ENCODE measurements at places on chromosomes 11 and 22.

- peak; percentile 54 for DNase-seq
These were observed at the start of gene CLDN5 for GRCh38 chr22:19524170-19525115. CLDN5 (minus strand) TSS chr22:19524410; CDS start chr22:19524255, 155 bp downstream.

- no peak for DNase-seq
These were observed 5.3 kb downstream of the HNRNPUL2 start for GRCh38 chr11:62721994-62722393.

DNA sequence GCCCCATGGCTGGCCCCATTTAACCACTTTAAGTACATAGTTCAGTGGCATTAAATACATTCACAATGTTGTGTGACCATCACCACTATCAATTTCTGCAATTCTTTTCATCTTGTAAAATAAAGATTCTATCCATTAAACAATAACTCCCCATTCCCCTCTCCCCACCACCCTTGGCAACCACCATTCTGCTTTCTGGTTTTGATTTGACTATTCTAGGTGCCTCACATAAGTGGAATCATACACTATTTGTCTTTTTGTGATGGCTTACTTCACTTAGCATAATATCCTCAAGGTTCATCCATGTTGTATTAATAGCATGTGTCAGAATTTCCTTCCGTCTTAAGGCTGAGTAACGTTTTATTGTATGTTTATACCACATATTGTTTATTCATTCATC is 7.0 kb downstream of the MYO7A start:
- no peak for DNase-seq

DNA sequence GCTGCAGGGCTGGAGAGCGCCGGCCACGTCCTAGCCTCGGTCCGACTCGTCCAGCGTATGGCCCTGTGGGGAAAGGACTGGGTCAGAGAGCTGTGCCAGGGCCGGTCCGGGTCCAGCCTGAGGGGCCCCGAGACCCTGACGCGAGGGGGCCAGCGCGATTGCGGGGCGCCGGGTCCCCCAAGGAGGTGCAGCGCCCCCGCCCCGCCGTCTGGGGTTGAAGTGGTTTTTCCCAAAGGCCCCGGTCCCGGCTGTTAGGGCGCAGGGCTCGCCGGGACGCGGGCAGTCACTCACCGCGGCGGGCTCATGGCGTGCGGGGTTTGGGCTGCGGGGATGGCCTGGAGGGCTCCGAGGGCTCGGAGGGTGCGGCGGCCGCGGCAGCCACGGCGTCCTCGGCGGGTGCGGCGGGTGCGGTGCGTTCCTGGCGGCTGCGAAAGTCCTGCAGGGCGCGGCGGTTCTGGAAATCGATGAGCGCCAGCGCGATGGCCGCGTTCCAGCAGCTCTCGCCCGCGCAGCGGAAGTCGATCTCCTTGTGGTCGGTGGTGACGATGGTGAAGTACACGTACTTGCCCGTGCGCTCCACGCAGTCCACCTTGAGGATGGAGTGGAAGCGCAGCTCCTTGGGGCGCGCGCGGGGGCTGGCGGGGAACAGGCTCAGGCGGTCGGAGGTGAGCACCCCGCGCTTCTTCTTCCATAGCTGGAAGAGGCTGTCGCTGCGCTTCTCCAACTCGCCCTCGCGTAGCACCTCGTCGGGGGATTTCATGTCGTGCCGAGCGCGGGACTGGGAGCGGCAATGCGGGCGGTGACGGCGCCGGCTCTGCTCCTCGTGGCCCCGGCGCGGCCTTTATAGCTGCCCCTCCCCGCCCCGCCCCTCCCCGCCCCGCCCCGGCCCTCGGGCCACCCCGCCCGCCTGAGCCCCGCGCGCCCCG is at the start of gene PHLDA2:
Gene PHLDA2, minus strand, starts transcription at position 816 of the 926 bp plus-strand sequence. Its CDS starts 56 bp downstream, at position 760.
- peak; percentile 81 for DNase-seq

- DNase-seq: no peak
These were observed 1.9 kb upstream of the EMID1 start for GRCh38 chr22:29203488-29204454.

DNA sequence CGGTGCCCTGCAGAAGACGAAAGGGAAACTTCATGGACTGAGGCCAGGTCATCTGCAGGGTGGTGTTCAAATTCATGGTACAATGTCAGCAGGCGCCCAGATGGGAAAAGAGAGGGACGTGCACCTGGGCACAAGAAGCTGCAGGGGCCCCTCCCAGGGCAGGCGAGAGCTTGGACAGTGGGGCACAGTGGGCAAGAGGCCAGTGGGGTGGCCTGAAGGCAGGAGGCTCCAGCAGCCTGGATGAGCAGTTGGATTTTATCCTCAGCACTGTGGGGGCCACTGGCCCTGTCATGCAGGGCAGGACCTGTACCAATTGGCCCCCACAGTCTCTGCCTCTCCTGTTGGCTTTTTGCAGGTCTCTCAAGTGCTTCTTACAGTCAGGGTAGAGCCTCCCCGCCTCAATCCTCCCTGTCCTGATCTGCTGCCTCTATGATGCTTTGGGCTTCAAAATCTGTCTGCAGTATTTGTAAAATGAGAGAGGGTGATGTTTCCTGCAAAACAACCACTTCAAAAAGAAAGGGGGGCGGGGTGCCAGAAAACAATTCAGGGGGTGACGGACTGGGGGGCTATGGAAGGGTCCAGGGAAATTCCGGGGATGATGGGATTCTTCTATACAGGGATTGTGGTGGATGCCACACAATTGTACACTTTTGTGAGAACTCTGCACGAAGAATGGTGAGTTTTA is 1.7 kb upstream of the BID start:
- no peak for DNase-seq

DNA sequence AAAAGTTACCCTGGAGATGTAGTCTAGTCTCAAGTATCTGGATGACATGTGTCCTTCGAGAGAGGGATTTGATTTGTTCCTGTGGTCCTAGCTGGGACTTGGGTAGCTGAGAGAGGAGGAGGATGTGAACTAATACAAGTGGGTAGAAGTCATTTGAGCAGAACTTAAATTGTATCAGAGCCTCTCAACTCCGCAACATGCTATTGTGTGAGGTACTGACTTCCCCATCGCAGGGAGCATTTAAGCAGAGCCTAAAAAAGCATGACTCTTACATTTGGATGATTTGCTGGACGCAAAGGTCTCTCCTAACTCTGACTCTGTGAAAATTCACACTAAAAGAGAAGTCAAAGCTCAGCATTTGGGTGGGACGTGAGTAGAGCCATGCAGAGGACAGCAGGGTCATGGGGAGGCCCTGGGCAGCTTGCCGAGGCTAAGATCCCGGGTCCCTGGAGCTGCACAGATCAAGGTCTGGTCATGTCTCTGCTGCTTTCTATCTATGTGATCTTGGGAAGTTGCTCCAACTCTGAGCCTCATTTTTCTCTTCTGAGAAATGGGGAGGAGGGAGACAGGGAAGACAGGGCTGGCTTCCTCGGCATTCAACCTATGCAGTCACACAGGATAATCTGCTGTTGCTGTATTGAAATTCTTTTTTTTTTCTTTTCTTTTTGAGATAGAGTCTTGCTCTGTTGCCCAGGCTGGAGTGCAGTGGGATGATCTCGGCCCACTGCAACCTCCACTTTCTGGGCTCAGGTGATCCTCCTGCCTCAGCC is 44.9 kb downstream of the CD82 start:
- DNase-seq: no peak

GRCh38 chr11:64500176-64501013 is 90.6 kb upstream of the SLC22A12 start:
- no peak for DNase-seq
